Psoas muscle (tissue), 8 donors: ENCODE measurements at places on chromosomes 4 and X. TPM values are rescaled to one million over a fixed set of nuclear protein-coding genes. Genes with fewer than 3 reads are reported as not detected.
A peak's percentile ranks its signal among the peaks of the same experiment; 100 is the strongest.

Gene RBMXL3
- total RNA-seq, result not detected

Gene EDA
- total RNA-seq, result 0.92 TPM

GRCh38 chrX:48956728-48957414, 536 bp downstream of the OTUD5 start:
- H3K27ac ChIP-seq, result peak overlapping the region; percentile 93
- H3K4me1 ChIP-seq, result peaks cover 6% of the 10 kb centered on the region
- DNase-seq, result peak; percentile 30

Gene ASB5
- 661 TPM for total RNA-seq

GRCh38 chrX:49610718-49611310, 12.0 kb downstream of the GAGE1 start:
- DNase-seq, result no peak
- no peak overlapping the region for H3K4me3 ChIP-seq
- H3K4me1 ChIP-seq, result no peaks in the 10 kb centered on the region
- peaks cover 22% of the 10 kb centered on the region for H3K27me3 ChIP-seq

- no peaks in the 10 kb centered on the region for H3K27me3 ChIP-seq
- DNase-seq, result no peak
- no peak overlapping the region for H3K27ac ChIP-seq
- peaks cover 5% of the 10 kb centered on the region for H3K4me1 ChIP-seq
These were observed 155.8 kb downstream of the PDGFC start for GRCh38 chr4:156815717-156816359.

Gene GPRASP1
- total RNA-seq, result 3.0 TPM

Gene TAF7L
- total RNA-seq, result not detected

- no peak overlapping the region for H3K27ac ChIP-seq
- DNase-seq, result no peak
- no peaks in the 10 kb centered on the region for H3K36me3 ChIP-seq
- H3K4me1 ChIP-seq, result peaks cover 18% of the 10 kb centered on the region
- H3K4me3 ChIP-seq, result no peak overlapping the region
These were observed 164.0 kb upstream of the RASGEF1B start for GRCh38 chr4:81635739-81636138.

Gene BANK1
- 0.07 TPM for total RNA-seq
